ENCODE measurements at places on chromosomes 12 and 14.

- DNase-seq: no peak
These were observed 28.6 kb upstream of the AEBP2 start for GRCh38 chr12:19410629-19411185.

GRCh38 chr14:51562816-51563215 is 88.9 kb upstream of the FRMD6 start:
- no peak for DNase-seq

- DNase-seq: no peak
These were observed 161.1 kb downstream of the PPFIA2 start for GRCh38 chr12:81597928-81598604.

DNA sequence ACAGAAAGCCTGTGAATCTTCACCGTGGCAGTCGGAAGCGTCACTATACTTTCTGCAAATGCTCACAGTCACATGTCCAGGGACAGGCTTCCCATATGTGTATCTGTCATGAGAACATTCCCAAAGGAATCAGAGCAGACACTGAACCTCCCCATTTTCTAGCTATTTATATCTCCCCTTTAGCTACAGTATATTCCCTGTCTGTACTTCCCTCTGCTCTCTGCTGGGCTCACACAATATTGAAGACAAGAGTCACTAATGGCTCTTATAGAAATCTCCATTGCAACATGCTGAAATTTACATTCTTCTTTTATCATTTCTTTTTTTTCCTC is 8.2 kb downstream of the A2M start:
- no peak for DNase-seq

DNA sequence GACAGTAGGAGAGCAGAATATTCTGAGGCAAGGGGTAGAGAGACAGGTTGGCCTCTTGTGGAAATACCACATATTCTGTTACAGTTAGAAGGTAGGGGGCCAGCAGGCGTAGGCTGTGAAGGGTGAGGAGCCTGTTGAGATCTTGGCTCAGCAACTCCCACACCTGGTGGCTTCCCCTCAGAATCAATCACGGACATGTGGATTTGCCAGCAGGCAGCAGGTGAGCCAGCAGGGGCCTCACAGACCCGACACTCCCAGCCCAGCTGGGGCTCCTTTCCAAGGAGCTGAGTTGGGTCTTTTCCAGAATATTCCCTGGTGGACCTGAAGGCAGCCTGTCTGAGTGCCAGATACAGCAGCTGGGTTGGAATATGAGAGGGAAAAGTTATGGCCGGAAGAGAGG is 150.0 kb upstream of the CRY1 start:
- no peak for DNase-seq

- no peak for DNase-seq
These were observed 25.3 kb downstream of the GPRC5D start for GRCh38 chr12:12926571-12927071.

DNA sequence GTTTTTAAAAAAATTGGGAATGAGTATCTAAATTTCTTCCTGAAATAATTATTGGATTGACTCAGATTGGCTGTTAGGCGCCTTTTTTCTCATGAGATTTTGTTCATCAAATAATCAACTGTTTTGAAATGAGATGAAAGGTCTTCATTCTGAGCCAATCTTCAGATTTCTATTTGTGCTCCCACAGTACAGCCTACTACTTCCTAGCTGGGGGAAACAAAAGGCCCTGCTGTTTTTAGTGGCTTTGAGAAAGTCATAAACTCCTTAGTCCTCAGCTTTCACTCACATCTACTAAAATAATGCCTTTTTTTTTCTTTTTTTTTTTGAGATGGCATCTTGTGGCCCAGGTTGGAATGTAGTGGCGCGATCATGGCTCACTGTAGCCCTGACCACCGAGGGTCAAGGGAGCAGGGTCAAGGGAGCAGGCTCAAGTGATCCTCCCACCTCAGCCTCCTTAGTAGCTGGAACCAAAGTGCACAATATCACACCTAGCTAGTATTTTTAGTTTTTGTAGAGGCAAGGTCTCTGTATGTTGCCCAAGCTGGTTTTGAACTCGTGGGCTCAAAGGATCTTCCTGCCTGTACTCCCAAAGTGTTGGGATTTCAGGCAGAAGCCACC is 15.2 kb downstream of the NACA start:
- DNase-seq: no peak

DNA sequence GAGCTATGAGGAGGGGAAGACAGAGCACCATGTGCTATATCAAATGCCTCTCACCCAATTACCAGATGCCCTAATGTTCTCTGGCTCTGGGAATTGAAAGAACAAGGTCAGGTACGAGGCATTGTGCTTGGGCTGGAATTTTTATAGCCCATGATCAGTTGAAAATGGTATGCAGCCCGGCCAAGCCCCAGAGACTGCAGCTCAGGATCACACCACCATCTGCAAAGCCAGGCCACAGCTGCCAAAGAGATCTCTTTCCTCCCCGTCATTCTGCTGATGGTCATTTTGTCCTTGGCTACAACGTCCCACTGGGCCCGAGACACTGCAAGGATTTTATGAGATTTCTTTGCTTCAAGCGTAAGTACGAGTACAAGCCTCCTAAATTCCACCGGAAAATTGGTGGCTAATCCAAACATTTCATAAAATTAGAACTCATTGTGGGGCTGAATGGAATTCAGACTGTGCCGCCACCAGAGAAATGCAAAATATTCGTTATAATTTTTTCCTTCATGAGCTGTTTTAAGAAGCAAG is 15.1 kb downstream of the NUAK1 start:
- no peak for DNase-seq

- no peak for DNase-seq
These were observed 20.6 kb upstream of the PYGL start for GRCh38 chr14:50964683-50965390.

GRCh38 chr12:20174528-20175175 is 193.7 kb upstream of the PDE3A start:
- DNase-seq: no peak

- DNase-seq: no peak
These were observed 183.1 kb upstream of the FBXO33 start for GRCh38 chr14:39615352-39615751.

- no peak for DNase-seq
These were observed 117.3 kb downstream of the NEDD1 start for GRCh38 chr12:97024393-97024792.

DNA sequence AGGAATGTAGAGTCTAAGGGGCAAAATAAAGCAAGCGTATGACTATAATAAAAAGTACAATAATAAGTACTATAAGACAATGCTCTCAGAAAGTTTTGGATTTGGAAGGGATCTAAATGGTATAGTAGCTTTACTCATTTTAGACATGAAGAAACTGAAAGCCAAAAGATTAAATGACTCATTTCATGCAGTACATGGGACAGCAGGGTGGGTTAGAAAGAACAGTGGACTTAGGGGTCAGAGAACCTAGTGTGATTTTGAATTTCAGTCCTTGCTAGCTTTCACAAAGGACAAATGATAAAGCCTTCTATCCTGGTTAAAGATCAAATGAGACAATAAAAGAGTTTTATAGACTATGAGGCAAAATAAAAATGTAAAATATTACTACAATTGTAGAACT is 6.8 kb upstream of the LEMD3 start:
- DNase-seq: no peak

DNA sequence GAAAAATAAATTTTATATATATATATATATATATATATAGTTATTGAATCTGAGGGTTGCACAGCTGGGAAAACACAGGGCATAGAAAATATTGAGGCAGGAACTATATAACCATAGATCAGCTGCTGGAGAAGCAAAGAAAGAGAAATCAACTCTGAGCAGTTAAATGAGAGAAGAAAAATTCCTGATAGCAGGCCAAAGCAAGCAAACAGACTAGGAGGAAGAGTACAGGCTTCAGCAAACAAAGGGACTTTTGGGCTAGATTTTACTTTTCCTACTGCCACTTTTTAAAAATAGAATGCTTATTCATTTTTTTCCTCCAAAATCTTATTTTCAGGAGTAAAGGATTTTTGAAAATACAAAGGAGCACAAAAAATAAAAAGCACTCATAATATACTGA is 216.0 kb upstream of the PRKD1 start:
- no peak for DNase-seq

GRCh38 chr12:20282401-20282800 is 85.9 kb upstream of the PDE3A start:
- no peak for DNase-seq

GRCh38 chr12:9404031-9404430 is 195.8 kb upstream of the PZP start:
- no peak for DNase-seq

GRCh38 chr12:58774731-58775130 is 145.6 kb downstream of the LRIG3 start:
- no peak for DNase-seq

- DNase-seq: no peak
These were observed 30.6 kb downstream of the WDR89 start for GRCh38 chr14:63611078-63611477.

GRCh38 chr12:11461433-11461832 is 66.1 kb upstream of the PRB2 start:
- no peak for DNase-seq

DNA sequence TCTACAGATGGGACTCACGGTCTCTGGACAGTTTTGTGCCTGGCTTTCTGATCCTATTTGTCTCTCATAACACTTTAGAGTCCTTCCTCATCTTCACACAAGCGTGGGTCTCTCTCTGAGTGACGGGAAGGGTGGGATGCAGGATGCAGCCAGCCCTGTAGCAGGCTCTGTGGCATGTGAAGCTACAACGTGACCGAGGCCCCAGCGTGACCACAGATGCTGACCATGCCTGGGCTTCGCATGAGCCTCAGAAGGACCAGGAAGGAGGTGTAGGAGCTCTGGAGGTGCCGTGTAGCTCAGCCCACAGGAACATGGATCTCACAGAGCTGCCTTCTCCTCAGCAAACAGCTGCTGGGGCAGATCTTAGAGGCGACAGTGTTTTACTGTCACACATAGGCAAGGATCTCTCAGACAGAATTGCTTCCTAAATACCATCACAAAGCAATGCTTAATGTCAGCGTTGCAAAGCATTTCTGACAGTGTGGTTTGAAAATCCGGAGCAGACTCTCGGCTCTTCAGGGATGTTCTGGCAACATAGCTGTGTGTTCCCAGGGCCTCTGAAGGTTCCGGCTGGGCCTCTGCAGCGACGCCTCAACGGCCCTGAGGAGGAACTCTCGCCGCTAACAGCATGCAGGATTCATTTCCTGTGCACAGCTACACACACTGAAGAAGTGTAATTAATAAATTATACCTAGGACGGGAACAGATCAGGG is 21.9 kb downstream of the ANKLE2 start:
- no peak for DNase-seq

DNA sequence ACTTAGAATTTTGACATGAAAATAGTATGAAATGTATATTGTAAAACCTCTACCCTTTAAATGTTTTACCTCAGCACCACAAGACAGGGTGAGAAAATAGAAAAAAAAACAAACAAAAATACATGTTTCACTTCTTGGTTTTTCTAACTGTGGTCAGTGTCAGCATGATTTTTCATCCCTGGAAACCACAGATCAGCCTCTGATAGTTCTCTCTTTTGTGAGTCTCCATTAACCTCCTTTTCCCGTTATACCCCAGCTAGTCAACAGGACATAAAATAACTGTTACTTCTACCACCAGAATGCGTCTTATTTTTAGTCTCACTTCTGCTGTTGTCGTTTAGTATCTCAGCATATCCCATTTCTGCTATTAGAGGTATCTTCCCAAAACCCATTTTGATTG is 48.3 kb upstream of the KCNMB4 start:
- DNase-seq: no peak

- DNase-seq: no peak
These were observed 311.8 kb upstream of the TMTC1 start for GRCh38 chr12:30095511-30095910.

- no peak for DNase-seq
These were observed 708 bp upstream of the TCTN1 start for GRCh38 chr12:110613071-110613770.

DNA sequence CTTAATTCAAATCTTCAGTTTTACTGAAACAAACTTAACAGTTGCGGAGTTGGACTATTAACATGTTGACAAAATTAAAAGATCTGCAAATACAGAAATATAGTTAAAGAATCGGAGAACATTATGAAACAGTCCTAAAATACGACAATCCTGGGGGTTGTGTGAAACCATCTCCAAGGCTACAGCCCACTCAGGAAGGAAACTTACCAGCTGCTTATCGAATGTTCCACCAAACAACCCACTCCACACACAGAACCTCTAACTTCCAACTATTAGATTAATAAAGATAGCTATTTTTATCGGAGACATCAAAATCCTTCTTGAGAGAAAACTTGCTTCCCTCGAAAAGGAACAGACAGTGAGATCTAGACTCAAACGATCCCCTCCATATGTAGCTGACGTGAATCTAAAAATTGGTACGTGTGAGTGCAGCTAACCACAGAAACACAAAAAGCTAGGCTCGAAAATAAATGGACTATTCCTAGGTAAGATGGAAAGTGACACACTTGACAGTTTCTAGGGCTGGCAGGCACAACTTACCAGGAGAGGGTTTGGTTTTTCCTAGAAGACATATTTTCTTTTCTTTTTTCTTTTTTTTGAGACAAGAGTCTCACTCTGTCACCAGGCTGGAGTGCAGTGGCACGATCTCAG is 12.9 kb downstream of the VPS37B start:
- no peak for DNase-seq

GRCh38 chr14:101875727-101876554 is 88.4 kb upstream of the DYNC1H1 start:
- DNase-seq: no peak

DNA sequence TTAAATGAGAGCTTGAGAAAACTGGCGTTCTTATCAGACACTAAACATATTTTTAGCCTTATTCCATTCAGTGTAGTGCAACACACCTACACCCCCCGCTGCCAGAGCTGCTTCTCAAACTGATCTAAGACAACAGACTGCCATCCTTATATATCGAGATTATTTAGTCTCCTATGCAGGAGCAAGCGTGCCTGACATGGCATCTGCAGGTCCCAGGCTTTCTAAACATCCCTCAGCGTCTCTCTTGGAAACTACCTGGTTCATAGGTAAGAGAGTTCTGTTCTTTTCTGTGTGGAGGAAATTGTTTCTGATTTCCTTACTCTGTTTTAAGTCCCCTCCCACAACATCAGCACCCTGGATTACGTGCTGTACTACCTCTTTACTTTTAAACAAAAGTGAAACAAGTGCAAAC is 117.1 kb upstream of the PTPRB start:
- no peak for DNase-seq

DNA sequence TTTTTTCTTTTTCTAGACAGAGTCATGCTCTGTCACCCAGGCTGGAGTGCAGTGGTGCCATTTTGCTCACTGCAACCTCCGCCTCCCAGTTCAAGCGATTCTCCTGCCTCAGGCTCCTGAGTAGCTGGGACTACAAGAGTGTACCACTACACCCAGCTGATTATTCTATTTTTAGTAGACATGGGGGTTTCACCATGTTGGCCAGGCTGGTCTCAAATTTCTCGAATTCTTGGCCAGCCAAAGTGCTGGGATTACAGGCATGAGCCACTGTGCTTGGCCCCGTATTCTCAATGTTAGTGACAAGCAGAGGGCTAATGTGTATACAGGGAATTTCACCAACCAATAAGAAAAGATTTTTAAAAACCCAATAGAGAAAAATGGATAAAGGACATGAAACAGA is 8.4 kb downstream of the PLBD2 start:
- DNase-seq: no peak

GRCh38 chr12:108157870-108158459 is 28.9 kb downstream of the WSCD2 start:
- no peak for DNase-seq
